Suppressor macrophage (primary cell): ENCODE measurements at places on chromosomes 3 and 15.

DNA sequence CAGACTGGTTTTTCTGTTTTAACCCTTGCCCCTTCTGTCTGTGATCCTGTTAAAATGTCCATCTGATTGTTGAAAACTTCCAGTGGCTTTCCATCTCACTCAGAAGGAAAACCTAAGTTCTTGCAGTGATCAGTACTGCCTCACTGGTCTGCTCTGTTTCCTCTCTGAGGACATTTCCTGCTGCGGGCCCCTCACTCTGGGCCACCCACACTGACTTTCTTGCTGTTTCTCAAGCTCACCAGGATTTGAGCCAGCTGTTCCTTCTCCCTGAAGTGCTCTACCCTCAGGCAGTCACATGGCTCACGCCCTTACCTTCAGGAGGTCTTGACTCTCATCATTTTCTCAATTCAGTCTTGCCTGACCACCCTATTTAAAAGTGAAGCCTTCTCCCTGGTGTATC is 1.8 kb downstream of the GRK7 start:
- peak; percentile 55 for DNase-seq

GRCh38 chr3:193594946-193595689 is 2.1 kb downstream of the OPA1 start:
- DNase-seq = peak; percentile 27

- no peak for DNase-seq
These were observed 151.4 kb upstream of the SEMA6D start for GRCh38 chr15:47565949-47566348.

DNA sequence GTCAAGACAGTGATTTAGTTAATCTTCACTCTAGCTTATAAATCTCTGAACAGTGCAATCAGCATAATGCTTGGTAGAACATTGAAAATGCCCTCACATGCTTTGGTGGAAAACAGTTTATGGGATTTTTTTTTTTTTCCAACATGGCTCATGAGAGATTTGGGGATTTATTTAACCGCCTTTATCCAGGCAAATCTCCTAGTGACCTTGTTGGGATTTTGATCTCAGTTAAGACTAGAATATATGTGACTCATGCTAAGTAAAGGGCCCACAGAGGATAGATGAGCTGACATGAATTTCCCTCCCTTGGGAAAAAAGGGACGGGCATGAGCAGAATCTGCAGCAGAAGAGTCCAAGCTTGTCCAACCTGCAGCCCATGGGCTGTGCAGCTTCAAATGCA is 18.7 kb downstream of the LRTM1 start:
- no peak for DNase-seq

- peak; percentile 16 for DNase-seq
These were observed 55.8 kb downstream of the TBC1D5 start for GRCh38 chr3:17686613-17687012.

GRCh38 chr15:81923561-81924350 is 122.1 kb downstream of the MEX3B start:
- no peak for DNase-seq

GRCh38 chr15:99125061-99125891 is 20.4 kb downstream of the SYNM start:
- no peak for DNase-seq

GRCh38 chr15:91227117-91227516 is 127.1 kb downstream of the SV2B start:
- no peak for DNase-seq

DNA sequence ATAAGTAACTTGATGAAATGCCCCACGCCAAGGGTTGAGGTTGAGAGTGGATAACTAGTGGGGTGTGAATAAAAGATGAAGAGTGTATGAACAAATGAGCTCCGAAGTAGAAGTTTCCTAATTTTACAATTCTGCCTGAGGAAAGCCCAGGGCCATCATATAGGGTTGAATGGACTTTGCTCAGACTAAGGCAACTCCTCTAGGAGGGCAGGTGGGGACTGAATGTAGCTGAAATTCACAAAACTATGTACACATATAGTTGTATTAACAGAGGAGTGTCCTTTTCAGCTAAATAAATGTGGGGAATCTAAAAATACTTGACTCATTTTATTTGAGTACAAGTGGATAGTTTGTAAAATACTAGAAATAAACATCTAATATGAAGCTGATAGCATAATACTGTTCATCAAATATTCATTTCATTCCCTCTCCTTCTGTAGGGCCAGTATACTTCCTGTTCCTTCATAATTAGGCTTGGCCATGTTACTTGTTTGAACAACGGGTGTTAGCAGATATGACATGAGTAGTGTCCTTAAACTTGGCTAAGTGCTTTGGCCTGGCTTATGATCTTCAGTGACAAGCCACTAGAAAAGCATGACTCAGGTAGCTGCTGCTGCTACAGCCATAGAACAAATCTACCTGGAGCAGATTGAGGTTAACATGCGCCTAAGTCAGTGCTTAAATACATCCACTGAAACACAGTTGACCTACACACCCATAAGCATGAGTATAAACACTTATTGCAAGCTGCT is 26.5 kb downstream of the PLSCR1 start:
- DNase-seq = no peak

GRCh38 chr3:57923752-57924151 is 84.5 kb upstream of the FLNB start:
- no peak for DNase-seq

DNA sequence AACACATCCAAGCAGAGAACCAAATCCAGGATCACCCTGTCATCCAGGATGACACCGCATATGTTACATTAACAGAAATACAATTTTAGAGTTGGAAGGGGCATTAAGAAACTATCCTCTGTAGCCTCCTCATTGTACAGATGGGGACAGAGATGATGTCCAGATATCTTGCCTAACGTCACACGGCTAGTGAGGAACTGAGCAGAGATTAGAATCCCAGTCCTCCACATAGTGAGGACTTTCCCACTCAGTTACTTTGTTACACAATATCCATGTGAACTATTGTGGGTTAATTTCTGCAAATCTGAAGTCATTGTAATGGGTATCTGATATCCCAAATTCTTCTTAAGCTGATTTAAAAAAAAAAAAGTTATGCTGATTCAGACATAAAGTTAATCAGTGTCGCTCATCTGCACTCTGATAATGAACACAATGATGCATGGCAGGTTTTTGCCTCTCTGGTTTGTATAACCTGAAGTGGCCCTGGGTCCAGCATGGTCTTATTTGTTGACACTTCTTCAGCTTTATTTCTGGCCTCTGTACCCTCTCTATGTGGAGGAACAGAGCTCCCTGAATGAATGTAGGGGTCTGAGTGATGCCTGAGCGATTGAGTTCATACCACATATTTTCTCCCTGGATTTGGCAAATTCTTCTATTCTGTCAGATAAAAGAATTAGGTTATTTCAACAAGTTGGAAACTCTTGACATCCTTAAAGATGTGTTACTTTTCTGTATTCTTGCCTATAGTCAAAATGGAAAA is 76.0 kb upstream of the LIMD1 start:
- DNase-seq = no peak

DNA sequence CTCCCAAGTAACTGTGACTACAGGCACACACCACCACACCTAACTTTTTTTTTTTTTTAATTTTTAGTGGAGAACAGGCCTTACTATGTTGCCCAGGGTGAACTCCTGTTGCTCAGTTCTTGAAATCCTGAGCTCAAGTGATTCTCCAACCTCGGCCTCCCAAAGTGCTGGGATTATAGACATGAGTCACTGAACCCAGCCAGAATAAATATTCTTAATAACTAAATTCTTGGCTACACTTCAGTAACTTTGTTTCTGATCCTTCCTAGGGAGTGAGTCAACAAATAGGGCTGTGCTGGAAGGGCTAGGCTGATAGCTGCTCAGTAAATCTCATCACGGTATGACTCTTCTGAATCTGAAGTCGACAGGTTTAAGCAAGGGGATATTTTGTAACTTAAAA is 56.6 kb downstream of the P3H2 start:
- no peak for DNase-seq

- no peak for DNase-seq
These were observed 31.2 kb upstream of the ALDH1L1 start for GRCh38 chr3:126211569-126211968.

DNA sequence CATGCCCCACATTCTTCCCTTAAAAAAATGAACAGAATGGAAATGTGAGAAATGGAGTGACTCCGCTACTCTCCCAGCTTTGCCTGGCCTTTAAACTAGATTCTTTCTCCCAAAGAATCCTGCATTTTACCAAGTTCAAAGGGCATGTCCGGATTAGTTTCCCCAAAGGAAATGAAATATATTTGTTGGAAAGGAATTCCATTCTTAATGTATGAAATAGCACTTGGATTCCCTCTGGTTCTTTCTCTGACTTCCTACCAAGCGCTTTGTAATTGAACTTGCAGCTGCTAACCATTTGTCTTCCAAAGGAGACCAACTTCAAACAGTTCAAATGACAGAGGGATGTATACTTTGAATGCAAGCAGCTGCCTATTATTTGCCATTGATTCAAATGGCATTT is 18.9 kb downstream of the MAP2K1 start:
- DNase-seq = no peak

GRCh38 chr3:120634539-120634938 is 38.4 kb downstream of the NDUFB4 start:
- DNase-seq = no peak

DNA sequence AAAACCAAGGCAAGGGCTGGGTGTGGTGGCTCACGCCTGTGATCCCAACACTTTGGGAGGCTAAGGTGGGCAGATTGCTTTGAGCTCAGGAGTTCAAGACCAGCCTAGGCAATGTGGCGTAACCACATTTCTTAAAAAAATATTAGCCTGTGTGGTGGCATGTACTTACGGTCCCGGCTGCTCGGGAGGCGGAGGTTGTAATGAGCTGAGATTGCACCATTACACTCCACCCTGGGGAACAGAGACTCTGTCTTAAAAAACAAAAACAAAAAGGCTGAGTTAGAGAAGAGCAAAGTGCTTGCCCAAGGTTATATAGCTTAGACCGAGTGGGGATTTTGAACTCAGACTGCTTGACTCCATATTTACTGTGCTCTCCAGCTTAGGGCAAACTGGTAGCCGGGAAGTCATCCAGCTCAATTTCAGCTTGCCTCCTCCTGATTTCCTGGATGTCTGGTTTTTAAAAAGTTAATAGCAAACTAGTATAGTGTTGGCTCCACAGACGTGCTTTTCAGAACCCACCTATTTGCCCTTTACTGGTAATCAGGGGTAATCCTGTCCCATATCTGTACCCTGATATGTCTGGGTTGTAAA is 138.9 kb downstream of the CACNA1D start:
- DNase-seq = no peak

GRCh38 chr3:196210673-196211556 is at the start of gene ZDHHC19:
Gene ZDHHC19 (minus strand): TSS chr3:196211400. CDS start chr3:196211315, 85 bp downstream.
- no peak for DNase-seq

DNA sequence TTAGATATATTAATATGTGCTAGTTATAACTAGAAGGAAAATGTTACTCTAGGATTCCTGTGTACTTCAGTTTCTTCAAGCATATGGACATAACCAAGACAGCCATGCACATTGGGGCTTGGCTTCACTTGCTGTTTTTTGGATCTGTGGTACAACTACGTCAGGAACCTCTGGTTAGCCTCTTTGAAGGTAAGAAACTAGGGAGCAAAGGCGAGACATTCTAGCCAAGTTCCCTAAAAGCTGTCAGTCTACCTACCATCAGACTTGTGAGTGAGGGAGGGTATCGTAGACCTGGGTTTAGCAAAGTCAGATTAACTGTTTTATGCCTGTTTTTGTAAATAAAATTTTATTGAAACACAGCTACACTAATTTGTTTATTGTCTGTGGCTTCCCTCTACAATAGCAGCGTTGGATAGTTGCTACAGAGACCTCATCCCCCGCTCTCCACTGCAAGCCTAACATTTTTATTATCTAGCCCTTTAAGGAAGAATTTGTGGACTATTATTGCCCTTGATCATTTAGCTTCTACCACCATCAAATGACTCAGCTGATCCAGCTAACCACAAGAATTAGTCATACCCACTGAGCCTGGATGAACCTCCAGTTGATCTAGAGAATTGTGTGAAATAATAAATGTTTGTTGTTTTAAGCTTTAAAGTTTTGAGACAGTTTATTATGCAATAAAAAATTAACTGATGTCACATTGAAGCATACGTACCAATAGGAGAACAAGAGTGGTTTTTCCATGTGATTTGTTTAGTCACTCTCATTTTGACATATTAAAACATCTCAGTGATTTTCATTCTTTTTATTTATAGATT is 58.1 kb downstream of the RSRC1 start:
- DNase-seq = peak; percentile 70

- no peak for DNase-seq
These were observed 65.0 kb downstream of the SYNM start for GRCh38 chr15:99169769-99170311.

DNA sequence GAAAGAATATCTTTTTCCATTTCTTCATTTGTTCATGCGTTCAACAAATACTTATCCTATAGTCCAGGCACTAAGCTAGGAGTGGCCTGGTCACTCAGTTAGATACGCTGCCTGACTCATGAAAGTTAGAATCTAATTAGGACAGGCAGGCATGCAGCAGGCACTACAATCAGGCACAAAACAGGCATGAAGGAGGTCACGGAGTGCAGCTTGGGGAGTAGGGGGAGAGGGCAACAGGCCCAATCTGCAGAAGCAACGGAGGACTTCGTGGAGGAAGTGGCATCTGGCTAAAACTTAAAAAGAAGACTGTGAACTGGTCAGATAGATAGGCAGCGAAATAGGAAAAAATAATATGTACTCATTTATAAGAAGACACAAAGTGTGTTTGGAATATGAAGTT is 420.9 kb downstream of the MAGI1 start:
- DNase-seq = no peak

DNA sequence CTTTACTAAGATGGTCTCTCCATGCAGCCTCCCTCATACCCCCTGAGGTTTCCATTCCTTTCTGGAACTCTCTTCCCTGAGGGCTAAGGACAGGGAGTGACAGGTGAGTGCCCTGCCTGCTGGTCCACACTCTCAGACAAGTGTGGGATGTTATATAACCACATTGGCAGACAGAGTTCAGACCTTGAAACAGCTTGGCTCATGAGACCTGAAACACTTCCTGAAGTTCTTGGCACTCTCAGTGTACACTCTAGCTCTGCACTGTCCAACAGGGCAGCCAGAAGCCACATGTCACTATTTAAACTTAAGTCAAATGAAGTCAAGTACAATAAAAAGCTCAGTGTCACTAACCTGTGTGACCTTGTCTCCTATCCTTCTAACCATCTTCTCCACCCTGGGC is 188.5 kb downstream of the ZNF621 start:
- no peak for DNase-seq

DNA sequence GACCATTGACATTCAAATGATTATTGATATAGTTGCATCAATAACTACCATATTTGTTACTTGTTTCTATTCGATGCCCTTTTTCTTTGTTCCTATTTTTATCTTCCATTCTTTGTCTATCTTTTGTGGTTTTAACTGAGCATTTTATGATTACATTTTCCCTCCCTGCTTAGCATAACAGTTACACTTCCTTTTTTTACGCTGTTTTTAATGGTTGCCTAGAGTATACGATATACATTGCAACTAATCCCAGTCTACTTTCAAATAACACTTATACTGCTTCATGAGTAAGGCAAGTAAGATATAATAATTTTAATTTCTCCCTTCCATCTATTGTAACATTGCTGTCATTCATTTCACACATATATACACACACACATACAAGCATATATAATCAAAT is 26.3 kb downstream of the COL6A6 start:
- no peak for DNase-seq
